HEK293T (cell line): ENCODE measurements at places on chromosomes 4 and X.

GRCh38 chr4:137063961-137064360, 468.3 kb downstream of the PCDH18 start:
- no peak for DNase-seq

DNA sequence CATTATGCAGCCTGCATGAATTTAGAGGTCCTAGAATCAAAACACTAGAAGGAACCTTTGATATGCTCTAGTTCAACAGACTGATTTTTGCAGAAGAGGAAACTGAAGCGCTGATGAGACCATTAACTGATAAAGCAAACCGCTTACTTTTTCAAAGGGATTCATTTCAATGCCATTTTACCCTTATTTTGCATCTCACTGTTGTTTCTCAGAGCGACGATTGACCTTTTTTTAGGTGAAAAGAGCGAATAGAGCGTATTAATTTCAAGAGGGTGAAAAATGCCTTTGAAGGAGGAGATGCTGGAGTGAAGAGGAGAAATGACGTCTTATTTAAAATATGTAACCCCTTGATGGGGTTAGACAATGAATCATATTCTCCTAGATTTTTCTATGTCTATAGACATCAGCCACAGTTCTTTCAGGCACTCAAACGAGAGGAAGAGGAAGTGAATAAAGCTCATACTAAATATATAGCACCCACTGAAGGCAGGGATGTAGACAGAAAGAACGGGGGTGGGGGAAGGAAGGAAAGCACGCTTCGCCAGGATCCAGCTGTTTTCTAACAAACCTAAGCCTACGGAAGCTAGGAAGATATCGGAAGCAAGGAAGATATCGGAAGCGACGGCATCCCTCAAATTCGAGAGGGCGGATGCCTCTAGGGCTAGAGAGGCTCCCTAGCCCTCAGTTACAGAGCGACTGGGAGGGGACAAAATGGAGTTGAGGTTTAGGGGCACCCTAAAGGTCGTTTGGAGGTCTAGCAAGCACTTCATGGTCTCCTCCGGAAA, 848 bp downstream of the ACSL4 start:
- peak; percentile 16 for DNase-seq

- DNase-seq, result no peak
Observed at GRCh38 chr4:169079942-169080827, 70.1 kb upstream of the CBR4 start.

- DNase-seq, result no peak
Observed at GRCh38 chr4:32169841-32170240, 1449.7 kb downstream of the PCDH7 start.
